ENCODE measurements at places on chromosomes 3 and 15.
A peak's percentile ranks its signal among the peaks of the same experiment; 100 is the strongest.

DNA sequence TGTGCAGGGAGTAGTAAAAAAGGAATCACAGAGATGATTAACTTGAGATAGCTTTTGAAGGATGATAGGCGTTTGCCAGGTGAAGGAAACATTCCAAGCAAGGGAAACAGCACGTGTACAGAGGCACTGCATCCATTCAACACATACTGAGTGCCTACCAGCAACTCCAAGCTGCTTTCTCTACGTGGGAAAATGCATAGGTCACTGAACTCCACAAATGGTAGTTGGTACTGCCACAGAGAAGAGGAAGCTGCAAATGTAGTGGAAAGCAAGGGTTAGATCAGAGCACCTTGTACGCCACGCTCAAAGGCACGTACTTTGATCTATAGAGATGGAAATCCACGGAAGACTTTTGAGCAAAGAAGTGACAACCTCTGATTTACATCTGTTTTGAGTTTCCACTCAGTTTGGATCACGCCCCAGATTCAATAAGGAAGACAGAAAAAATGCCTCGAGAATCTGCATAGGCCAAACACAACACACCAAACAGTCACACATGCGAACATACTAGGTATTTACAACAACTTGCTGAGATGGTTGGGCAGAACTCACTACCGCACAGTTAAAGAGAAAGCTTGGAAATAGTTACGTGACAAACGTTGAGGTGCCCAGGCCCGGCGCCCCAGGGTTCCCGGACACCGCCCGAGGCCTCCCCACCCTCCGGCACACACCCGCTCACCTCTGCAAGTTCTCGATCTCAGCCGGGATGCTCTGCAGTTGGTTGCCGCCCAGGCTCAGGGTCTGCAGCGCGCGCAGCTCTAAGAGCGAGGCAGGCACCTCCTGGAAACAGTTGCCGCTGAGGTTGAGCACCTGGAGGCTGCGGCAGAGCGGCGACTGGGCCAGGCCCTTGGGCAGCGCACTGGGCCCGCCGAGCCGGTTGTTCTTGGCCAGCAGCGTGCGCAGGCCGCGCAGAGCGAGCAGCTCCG is 826 bp downstream of the LRRC58 start:
- DNase-seq, result no peak

GRCh38 chr3:150739877-150740645 is 22.9 kb downstream of the SIAH2 start:
- no peak for DNase-seq

DNA sequence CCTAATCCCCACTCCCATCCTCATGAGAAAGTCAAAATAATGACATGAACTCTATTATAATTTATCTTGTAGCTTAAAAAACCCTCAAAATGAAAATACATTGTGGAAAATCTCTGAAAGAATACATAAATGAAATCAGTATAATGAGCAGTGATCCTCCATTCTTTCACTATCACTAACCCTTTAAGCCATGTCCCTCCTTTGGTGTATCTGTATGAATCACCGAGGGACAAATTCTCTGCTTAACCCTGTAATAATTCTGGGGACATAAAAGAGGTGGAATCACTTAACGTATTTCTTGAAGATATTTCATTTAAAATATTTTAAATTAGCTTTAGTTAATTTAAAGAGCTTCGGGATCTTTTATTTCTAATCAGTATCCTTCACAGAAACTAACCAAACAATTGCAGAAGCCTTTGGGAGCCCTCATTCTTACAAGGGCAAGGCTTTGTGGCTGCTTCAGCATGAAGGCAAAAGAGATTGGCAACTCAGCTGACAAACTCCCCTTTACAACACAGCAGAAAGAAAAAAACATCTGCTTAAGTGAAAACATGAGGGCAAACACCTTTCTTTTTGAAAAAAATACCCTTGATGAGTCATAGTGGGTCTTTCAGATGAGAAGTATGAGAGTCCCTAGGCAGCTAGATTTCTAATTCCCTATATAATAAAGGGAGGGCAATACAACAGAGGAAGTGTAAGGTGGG is 44.0 kb upstream of the ALCAM start:
- no peak for DNase-seq

DNA sequence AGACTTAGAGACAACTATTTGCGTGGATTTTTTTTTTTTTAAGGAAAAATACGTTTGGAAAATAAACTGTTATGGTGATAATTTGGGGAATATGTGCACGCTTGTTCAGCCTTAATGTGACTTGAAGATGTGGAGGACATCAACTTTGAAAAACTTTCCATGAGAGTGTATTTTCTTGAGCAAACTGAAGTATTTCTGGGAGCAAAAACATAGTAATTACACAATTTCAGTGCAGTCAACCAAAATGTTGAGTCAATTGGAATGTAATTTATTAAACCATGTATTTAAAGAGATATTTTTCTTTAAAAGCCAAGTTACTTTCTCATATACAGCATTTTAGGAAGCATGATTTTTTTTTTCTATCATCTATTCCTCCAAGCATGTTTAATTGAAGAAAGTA is 80.3 kb upstream of the FLNB start:
- DNase-seq, result no peak

DNA sequence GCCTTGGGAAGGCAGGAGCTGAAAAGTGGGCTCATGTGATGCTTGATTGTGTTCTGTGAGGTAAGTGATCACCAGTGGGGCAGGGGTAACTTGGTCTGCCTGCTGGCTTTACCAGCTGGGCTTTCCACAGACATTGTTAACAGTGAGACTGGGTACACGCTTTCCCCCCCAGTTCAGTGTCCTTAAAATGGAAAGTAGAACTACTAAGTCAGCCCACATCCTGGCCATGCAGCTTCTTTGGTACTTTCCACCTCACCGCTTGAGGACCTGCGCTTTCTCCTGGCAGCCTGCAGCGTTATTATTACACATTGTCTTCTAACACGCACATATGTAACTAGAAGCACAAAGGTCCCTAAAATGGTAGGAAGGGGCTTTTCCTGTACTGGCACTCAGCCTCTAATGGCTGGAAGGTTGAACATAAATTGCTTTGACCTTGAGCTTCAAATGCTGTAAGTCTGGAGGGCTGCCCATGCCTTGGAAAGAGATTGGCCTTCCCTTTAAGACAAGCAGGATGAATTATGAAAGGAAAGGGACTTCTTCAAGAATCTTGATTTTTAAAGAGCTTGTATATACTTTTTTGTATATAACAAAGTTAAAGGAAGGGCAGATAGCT is 216.1 kb upstream of the ROPN1 start:
- DNase-seq, result no peak

DNA sequence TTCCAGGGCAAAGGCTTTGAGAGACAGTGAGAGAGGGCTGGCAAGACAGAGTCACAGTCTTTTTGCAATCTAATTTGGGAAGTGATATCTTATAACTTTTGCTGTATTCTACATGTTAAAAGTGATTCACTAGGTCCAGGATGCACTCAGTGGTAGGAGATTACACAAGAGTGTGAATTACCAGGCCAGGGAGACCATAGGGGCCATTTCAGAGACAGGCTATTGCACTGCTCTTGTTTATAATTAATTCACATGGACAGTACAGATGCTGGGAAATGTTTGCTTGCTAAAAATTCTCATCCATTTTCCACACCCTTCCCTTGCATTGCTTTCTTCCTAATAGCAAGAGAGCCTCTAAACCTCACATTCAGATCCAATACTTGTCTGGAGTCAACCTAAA is 22.6 kb upstream of the POMGNT2 start:
- DNase-seq, result no peak

- DNase-seq, result peak; percentile 63
Measured at GRCh38 chr3:46812237-46812791, 50.9 kb downstream of the MYL3 start.

GRCh38 chr15:38005953-38006808 is 71.7 kb downstream of the TMCO5A start:
- DNase-seq, result no peak

- no peak for DNase-seq
Measured at GRCh38 chr3:101281521-101282030, 38.8 kb downstream of the IMPG2 start.
